ENCODE measurements at places on chromosomes 13 and 19.

DNA sequence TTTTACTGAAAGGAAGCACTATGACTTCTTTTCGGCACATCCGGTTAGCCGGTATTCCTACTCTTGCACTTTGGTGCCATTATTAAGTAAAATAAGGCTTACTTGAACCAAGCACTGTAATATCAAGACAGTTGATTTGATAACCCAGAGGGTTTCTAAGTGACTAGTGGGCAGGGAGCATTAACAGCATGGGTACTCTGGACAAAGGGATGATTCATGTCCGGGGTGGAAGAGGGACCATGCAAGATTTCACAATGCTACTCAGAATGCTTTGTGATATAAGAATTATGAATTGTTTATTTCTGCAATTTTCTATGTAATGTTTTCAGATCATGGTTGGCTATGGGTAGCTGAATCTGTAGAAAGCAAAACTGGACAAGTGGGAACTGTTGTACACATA is 282.1 kb downstream of the TDRD3 start:
- DNase-seq, result no peak

DNA sequence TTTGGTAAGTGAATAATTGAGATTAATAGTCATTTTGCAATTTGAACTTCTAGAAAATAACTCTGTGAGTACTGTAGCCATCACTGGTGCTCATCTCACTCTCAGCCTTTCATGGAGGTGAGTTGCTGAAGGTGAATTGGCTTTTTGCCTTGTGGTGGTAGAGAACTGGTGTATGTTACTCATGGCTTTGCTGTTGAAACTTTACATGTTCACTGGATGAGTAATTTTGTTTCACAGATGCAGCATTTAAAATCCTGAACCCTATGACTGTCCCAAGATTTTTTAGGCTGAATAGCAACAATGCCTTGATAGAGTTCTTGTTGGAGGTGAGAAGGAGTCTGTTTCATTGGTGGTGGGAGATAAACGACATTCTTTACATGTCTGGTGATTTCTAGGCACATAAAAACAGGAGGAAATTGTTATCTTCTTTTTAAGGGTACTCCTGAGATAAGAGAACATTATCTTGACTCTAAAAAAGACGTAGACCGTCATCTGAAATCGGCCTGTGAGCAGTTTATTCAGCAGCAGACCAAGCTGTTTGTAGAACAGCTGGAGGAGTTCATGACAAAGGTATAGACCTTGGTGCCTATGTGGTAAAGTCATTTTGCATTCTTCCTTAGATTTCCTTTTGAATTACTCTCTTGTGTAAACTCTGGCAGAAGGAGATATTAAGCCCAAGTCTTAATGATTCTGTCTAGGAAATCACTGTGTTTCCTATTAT is 53.9 kb downstream of the COG3 start:
- peak; percentile 75 for DNase-seq

GRCh38 chr13:44347301-44347700 is 26.3 kb upstream of the SERP2 start:
- DNase-seq, result no peak

GRCh38 chr19:39677961-39678889 is 22.5 kb downstream of the LGALS16 start:
- no peak for DNase-seq

DNA sequence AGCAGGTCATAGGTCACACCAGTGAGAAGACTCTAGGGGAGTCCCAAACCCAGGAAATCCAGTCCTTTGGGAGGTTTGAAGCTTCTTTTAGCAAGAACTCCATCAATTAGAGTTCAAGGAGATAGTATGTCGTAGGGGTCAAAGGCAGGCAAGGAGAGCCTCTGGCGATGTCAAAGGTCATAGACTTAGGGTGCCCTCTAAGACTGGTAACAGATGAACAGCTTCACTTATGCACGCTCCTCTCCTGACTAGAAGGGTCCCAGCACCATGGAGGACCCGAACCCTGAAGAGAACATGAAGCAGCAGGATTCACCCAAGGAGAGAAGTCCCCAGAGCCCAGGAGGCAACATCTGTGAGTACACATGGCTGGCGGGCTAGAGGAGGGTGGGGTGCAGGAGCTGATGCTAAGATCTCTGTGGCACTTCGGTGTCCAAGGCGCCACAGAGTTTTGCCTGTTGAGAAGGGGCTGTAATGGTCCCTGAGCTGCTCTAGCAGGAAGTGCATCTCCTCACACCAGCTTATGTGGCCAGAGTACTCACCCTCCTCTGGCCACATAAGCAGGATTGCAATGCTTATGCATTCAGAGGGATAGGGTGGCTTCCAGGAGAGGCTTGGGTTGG is 557 bp downstream of the ZNF576 start:
- DNase-seq, result no peak

GRCh38 chr19:40663695-40664692 is 26.5 kb downstream of the NUMBL start:
- peak; percentile 14 for DNase-seq

DNA sequence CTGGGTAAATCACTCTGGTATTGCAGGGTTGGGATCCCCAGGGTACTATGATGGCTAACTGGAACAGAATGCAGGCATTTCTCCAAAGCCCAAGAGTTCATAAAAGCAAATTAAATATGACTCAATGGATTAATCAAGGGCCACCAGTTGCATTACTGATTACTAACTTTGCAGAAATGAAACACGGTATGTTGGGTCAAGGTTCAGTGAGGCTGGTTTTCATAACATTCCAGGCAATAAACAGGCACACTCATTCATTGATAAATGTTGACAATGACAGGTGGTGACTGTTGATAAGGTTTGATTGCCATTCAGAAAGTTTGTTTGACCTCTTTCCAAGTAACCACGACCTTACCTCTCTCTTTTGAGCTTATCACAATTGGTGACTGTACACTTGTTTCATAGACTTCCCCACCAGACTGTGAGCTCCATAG is 506 bp upstream of the AP1M1 start:
- peak; percentile 96 for DNase-seq

DNA sequence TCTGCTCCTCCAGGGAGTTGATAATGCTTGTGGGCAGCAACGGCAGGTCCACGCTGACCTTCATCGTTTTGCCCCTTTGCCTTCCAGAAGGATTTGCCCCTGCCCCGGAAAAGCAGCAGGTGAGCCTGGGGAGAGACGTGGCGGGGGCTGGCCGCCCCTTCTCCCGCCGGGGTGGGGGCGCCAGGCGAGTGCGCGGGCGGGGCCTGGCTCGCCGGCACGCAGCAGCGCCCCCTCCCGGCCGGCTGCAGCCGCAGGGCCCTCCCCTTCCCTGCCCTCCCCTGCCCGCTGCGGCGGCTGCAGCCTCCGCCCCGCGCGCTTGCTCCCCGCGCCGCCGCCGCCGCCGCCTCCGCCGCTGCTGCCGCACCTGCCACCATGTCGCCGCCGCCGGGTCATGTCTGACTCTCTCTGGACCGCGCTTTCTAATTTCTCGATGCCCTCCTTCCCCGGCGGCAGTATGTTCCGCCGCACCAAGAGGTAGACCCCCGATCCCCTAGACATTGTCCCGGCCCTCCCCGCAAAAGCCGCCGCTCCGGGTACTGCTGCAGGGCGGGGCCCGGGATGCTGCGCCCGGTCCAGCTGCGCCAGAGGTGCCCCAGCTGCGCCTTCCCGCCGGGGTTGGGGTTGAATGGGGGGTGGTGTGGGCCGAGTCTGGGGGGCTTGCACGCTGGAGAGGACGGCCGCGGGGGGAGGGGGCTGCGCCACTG is at the start of gene MAST1:
TSS of gene MAST1 (plus strand) at position 334 of the 704 bp plus-strand sequence. CDS start at position 392, 58 bp downstream.
- DNase-seq, result no peak

GRCh38 chr19:10111405-10111811 is at the start of gene P2RY11:
TSS of gene P2RY11 (plus strand) at chr19:10111693. CDS start at chr19:10111722, 29 bp downstream.
- DNase-seq, result no peak

- no peak for DNase-seq
Measured at GRCh38 chr19:36093146-36093662, 17.7 kb upstream of the OVOL3 start.

GRCh38 chr13:30561511-30561910 is 56.2 kb upstream of the USPL1 start:
- peak; percentile 32 for DNase-seq

DNA sequence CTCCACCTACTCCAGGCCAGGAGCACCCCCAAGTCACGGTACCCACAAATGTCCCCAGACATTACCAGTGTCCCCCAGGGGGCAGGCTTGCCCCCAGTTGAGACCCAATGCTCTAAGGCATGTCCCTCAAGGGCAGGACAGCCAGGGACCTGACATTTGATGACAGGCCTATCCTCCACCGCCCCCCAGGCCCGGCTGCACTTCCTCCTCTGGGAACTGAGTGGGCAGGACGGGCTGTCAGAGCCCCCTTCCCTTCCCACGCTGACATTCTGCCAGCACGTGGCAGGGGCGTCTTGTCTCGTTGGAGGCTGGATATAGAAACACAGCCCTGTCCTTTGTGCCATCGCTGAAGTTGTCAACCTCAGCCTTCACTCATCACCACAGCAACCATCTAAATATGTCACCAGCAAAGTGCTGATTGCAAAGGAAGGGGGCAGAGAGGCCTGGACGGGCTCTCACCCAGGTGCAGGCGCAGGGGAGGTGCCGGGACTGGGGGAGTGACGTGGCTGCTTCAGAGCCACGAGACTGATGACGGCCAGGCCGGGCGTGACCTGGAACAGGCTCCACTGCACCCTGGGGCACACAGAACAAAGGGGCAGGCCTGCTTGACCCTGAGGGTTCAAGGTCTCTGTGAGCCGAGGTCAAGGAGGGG is 38.4 kb downstream of the GNG7 start:
- no peak for DNase-seq

DNA sequence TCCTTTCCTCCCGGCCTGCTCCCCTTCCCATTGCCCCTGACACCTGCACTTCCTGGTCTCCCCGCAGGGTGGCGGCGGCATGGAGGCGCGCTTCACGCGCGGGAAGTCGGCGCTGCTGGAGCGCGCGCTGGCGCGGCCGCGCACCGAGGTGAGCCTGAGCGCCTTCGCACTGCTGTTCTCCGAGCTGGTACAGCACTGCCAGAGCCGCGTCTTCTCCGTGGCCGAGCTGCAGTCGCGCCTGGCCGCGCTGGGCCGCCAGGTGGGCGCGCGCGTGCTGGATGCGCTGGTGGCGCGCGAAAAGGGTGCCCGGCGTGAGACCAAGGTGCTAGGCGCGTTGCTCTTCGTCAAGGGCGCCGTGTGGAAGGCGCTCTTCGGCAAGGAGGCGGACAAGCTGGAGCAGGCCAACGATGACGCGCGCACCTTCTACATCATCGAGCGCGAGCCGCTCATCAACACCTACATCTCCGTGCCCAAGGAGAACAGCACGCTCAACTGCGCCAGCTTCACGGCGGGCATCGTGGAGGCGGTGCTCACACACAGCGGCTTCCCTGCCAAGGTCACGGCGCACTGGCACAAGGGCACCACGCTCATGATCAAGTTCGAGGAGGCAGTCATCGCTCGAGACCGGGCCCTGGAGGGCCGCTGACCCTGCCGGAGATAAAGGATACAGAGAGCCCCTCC is 1.7 kb downstream of the TRAPPC5 start:
- no peak for DNase-seq

- no peak for DNase-seq
Measured at GRCh38 chr13:42149136-42149535, 100.7 kb downstream of the DGKH start.

DNA sequence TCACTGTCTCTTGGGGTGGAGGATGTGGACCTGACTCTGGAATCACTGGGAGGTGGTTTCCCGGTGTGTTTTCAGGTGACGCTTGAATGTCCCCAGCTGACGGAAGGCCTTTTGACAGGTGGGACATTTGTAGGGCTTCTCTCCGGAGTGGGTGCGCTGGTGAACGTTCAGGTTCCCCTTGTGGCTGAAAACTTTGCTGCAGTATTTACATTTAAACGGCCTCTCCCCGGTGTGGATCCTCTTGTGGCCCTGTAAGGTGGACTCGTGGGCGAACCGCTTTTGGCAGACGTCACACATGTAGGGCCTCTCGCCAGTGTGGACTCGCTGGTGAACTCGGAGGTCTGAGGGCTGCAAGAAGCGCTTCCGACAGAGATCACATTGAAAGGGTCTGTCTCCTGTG is 7.8 kb downstream of the ZSCAN5B start:
- no peak for DNase-seq

GRCh38 chr13:105660561-105660960 is 874.9 kb downstream of the EFNB2 start:
- no peak for DNase-seq

- DNase-seq, result no peak
Measured at GRCh38 chr13:39422845-39423565, 180.0 kb downstream of the LHFPL6 start.

GRCh38 chr19:43957891-43958290 is 6.9 kb downstream of the ZNF221 start:
- peak; percentile 37 for DNase-seq

GRCh38 chr19:45474606-45475521 is 7.1 kb downstream of the FOSB start:
- DNase-seq, result peak; percentile 59

DNA sequence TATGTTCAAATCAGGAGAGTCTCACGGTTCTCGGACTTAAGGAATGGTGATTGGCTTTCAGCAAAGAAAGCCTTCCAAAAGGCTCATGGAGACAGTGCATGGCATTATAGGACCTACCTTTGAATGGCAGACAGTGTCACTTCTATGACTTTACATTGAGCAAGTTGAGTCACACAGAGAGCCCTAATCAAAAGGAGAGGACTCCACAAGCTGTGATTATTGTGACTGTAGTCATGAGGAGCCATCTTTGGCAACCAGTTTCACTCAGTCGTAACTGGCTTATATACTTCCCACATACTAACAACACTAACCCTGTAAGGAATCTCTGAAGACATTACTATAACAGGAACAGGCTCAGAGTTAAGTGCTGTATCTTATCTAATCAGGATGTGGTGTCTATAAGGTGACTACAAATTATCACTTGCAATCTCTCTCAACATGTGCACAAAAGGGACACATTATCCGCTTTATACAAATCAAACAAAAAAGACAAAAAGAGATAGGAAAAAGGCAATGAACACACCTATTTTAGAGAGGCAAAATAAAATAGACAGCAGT is 6.1 kb downstream of the LGALS14 start:
- DNase-seq, result no peak
